ENCODE measurements at places on chromosomes 1 and 21. TPM values are rescaled to one million over a fixed set of nuclear protein-coding genes. Genes with fewer than 3 reads are reported as not detected.

The PINK1 gene
- 95.9 TPM for total RNA-seq

The ASPM gene
- total RNA-seq: 0.37 TPM

The ZNF672 gene
- 23.4 TPM for total RNA-seq

The DNAJC16 gene
- 14.2 TPM for total RNA-seq

The THEMIS2 gene
- total RNA-seq: 34.7 TPM
